ENCODE measurements at places on chromosomes 13 and 19.

DNA sequence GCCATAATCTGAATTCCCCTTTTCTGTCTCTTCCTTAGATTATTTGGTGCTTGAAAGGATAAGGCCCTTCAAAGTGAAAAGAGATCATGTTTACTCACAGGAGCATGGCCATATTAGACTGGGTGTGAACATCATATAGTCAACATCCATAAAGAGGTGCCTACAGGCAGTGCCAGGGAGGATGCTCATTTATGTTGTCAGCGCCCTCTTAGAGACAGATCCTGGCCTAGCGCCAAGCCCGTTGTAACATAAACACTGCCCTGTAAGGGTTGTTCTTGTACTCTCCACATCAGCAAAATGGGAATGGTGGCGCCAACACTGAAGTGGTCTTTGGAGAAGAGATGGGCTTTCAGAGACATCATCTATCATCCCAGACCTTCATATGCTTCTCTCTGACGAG, 16.1 kb downstream of the PCDH8 start:
- DNase-seq, result peak; percentile 36

DNA sequence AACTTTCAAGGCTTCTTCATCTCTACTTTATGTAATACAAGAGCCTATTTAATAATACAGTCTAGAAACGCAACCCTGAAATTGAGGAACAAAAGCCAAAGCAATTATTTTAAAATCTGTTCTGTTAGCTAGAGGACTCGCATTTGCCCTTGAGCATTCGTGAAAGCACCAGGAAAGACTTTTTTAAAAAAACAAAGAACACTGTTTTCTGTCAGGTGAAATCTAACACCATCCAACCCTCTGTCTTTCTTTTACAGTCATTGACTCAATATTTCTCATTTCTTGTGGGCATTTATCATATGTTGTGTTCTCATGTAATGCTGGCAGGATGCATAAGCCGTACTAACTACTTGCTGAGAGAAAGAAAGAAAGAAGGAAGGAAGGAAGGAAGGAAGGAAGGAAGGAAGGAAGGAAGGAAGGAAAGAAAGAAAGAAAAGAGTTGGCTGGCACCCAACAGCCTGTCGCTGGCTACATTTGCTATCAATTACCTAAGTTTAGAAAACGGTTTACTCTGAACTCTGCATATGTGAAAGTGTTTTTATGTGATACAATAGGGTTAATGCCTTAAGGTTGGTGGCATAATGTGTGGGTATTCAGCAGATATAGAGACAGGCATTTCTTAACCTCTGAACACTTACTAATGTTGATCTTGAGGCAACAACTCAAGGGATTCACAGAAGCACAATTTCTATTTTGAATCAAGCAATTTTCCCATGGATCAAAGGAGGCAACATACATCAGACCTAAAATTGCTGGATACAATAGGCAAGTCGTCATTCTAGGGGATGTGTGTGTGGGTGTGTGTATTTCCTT, 445.4 kb downstream of the DCT start:
- no peak for DNase-seq

- no peak for DNase-seq
Measured at GRCh38 chr19:21491146-21491545, 14.3 kb upstream of the ZNF429 start.

DNA sequence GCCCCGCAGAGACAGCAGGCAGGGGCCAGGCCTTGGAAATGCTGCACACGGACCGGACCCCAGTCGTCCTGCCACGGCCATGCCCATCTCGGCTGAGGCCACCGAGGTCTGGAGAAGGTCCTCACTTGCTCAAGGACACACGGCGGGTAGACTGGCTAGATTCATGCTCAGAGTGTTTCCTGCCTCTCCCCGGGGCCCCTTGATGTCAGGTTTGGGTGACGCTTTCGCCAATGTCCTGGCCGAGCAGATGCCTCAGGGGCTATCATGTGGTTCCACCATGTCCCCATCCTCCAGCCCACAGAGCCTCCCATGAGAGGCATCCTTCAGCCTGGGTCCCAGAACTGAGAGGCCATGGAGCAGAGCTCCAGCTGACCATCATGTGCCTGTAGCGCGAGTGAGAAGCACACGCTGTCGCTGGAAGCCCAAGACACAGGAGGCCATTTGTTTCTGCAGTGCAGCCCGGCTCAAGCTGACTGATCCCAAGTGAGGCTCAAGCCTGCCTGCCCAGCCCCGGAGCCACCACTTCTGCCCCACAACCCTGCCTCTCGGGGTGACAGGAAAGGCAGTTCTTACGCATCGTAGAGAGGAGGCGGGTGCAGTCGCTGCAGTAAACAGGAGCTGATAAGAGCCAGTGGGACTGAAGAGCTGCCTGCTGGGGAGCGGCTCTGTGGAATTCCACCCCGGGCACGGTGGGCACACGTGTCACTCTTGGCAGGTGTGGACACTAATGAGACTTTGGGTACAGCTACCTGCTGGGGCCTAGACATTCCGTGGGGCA, 53.9 kb upstream of the GAS6 start:
- DNase-seq, result no peak

DNA sequence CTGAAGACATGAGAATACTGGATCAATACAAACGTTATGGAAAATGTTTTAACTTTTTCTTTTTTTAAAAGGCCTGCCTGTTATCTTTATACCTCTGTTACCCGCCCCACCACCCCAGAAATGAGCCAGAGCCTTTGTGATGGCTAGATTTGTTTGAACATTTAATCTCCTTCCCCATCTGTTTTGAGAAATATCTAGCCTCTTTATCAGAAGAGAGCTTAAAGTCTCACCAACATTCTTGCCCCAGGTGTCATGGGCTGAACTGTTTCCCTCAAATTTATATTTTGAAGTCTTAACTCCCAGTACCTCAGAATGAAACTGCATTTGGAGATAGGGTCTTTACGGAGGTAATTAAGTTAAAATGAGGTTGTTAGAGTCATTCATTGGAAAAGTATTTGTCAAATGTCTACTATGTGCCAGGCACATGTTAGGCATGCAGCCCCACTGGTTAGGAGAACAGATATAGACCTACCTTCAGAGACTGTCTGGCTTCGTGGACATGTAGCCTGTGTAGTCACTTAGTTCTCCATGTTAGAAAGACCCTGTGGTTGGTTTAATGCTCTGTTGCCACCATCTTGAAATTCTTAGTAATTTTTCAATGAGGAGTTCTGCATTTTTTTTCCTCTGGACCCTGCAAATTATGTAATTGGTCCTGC, 6.3 kb upstream of the RB1 start:
- peak; percentile 41 for DNase-seq

GRCh38 chr19:18298601-18299000, 17.2 kb upstream of the JUND start:
- no peak for DNase-seq

DNA sequence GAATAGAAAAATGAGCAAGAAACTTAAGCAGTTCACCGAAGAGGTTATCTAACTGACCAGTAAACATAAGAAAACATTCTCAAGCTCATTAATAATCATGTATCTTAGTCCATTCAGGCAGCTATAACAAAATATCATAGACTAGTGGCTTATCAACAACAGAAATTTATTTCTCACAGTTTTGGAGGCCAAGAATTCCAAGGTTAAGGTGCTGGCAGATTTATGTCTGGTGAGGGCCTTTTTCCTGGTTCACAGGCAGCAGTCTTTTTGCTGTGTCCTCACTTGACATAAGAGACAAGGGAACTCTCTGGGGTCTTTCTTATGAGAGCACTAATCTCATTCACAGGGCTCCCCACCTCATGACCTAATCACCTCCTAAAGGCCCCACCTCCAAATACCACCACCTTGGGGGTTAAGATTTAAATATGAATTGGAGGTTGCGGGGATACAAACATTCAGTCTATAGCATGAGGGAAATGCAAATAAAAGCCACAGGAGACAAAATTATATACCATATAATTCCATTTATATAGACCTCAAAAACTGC, 123.6 kb downstream of the ZAR1L start:
- no peak for DNase-seq

GRCh38 chr19:45305421-45305820, 17.3 kb downstream of the CKM start:
- no peak for DNase-seq

GRCh38 chr19:35034005-35034502, 3.8 kb downstream of the SCN1B start:
- DNase-seq, result no peak

- DNase-seq, result peak; percentile 18
Measured at GRCh38 chr19:38197937-38198704, 25.9 kb downstream of the DPF1 start.

DNA sequence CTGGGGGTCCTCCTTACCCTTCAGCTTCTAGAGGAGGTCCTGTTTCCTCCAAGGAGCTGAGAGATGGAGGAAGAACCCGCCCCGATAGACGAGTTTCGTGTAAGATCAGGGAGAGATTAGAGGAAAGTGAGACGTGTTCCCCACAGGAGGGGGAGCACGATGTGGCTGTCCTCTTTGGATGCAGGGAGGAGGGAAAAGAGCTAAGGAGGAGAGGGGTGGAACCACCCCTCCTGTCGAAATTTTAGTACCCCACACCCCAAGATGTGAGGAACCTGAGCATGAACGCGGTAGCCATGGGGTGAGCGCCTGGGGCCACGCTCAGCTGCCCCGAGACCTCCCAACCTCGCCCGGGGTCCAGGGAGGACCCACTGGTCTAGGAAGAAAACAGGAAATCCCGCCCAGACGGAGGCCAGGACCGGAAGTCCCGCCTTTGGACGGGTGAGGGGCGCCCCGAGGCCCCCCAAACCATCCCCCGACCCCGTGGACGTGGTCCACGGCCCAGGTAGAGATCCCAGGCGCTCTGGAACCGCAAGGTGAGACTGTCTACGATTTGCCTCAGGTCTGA, 1.2 kb downstream of the AKT1S1 start:
- DNase-seq, result peak; percentile 78

- DNase-seq, result peak; percentile 19
Measured at GRCh38 chr13:93180356-93180969, 46.1 kb upstream of the GPC6 start.

- no peak for DNase-seq
Measured at GRCh38 chr13:31011901-31012654, 79.6 kb downstream of the TEX26 start.

DNA sequence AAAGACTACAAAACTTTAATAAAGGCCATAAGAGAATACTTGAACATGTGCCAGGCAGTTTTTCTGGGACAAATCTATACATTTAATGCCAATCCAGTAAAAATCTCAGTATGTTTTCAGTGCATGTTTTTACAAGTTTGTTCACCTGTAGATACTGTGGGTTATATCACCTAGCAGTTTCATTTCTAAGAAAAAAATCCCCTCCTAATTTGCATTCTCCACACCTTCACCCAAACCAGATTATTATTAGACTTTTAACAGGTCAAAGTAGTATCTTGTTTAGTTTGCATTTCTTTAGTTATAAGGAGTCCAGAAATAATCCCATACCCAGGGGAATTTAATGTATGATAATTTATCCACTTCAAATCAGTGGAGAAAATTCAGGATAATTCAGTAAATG, 17.0 kb upstream of the LPAR6 start:
- no peak for DNase-seq

- no peak for DNase-seq
Measured at GRCh38 chr13:90105849-90106496, 1241.5 kb upstream of the MIR17HG start.

Measured in NCI-H82 (cell line).